ENCODE measurements at places on chromosomes 3 and 15.

GRCh38 chr15:54187325-54187724 is 209.1 kb downstream of the UNC13C start:
- DNase-seq: no peak

DNA sequence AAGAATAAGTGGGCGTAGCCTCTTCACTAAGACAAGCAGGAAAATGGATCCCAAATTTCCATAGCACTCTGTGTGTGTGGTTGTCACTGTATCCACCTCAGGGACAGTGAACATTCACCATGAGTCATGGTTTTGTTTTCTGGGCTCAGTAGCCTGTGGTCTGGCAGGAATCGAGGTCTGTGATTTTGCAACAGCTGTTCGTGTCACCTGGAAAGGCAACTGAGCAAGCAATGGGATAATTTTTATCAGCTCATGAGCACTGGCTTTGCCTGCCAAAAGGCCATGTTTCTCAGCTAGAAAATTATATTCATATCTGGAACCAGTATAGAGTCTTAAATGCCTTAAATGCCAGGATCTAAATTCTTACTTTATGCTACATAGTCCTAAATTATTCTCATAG is 60.9 kb downstream of the STRIT1 start:
- peak; percentile 75 for DNase-seq

- DNase-seq: no peak
Observed at GRCh38 chr15:42068601-42069000, 25.8 kb downstream of the PLA2G4D start.

DNA sequence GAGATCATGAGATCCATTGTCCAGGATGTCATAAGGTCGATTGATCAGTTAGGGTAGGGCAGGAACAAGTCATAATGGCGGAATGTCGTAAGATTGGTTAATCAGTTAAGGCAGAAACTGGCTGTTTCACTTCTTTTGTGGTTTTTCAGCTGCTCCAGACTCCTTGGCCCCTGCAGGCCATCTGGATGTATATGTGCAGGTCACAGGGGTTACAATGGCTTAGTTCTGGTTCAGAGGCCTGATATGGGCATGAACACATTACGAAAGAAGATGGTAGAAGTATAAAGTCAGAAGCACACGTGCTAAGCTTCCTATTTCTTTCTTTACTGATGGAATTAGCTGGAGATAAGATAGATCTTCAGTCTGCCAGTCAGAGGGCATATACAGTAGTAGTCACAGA is 315.4 kb upstream of the LRRC3B start:
- DNase-seq: no peak

GRCh38 chr15:74865316-74865715 is 7.8 kb downstream of the SCAMP2 start:
- no peak for DNase-seq

DNA sequence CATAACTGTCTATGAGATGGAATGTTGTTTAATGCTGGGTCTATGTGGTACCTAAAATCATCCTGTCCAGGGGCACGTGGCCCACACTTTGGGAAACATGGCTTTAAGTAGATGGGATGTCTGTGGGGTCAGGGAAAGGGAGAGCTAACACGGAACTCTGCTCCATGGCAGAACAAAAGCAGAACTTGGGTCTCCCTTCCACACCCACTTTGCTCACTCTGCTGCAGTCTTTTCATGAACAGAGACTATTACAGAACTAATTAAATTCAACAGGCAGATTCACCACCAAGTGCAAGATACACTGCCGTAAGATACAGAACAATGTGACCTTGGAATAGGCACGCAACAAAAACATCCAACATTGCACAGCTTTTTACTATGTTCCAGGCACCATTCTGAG is 28.2 kb downstream of the POPDC2 start:
- no peak for DNase-seq

DNA sequence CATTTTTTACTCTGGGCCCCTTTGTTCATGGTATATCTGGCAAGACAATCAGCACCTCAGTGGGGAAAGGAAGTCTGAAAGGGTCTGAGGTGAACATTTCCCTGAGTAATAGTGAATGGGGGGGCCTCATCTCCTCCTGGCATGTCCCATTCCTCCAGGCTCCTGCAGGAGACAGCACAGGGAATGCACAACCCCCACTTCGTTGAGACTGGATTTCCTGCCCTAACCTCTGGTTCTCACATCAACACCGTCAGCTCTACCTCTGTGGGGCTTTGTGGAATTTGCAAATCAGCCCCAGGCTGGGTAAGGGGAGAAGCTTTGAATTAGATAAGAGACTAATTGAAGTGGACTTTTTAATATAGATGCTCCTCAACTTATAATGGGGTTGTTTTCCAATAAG is 168.3 kb upstream of the TRIM42 start:
- no peak for DNase-seq

DNA sequence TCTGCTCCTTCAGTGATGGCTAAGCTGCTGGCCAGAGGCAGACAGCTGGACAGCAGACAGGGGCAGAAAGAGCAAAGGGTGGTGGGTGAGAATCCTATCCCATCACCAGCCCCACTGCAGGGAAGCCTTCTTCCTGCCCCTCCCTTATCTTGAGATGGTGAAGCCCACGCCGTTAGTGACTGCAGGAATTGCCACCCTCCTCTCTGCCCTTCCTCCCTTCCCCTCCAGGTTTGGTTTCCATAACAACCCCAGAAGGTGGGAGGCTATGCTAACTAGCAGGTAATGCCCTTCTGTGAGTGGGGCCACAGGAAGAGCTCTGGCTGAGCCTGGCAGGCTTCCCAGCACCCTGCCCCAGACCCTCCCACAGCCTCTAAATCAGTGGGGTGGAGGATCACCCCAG is 32.8 kb downstream of the SCN5A start:
- DNase-seq: no peak
